Stimulated activated CD8-positive, alpha-beta memory T cell treated with anti-CD3 and anti-CD28 coated beads, Interleukin-12 subunit alpha, Interleukin-12 subunit beta, amount 100 ng/mL, for 1 hour (primary cell): ENCODE measurements at places on chromosomes 11 and 22.

DNA sequence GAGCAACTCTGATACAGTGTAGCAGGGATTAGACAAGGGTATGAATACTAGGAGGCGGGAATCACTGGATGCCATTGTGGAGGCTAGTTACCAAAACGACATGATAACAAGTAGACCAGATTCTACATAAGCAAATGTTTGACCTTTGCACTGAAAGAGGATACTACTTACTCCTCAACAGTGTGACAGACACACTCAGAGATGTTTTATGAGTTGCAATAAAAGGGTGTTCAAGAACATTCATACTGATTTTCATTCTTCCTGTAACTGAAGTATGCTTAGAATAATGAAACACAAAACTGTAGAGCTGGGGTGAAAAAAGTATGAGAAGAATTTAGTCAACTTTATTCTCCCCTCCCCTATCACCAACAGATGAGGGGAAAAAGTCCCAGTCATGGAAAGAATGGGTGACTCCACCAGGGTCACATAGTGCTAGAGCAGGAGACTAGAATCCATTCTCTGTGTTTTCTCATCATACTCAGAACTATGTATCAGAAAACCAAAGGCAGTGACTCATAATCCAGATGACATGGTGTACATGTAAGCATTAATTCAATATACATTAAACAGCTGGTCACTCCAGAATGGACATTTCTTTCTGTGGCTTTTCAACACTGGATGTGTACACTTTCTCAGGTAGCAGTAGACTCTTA is 32.8 kb downstream of the ARHGAP20 start:
- no peak for DNase-seq

DNA sequence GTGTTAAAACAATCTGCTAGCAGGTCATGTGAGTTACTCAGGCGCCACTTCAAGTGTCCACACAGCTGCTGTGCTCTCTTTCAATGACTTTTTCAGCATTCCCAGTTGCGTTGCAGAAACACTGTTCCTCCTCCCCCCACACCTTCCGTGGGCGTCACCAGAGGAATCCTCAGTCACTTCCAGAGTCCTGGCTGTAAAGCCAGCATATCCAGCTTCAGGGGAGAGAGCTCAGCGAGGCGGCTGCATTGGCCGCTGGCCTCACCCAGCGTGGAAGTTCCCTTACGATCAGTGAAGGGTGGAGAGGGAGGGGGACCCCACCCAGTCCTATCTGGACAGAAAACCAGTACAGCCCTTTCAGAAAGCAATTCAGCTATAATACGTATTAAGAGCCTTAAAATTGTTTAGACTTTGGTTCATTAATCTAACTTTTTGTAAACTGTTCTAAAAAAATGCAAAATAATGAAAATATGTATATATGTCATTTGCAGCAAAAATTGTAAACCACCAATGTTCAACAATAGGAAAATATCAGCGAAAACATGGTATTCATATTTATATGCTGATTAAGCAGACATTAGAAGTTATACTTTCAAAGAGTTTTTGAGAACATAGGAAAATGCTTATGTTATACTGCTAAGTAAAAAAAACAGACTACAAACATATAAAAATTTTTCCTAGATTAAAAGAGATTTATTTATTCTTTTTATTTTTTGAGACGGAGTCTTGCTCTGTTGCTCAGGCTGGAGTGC is 2.8 kb upstream of the ANO9 start:
- no peak for DNase-seq

- no peak for DNase-seq
These were observed 869 bp downstream of the ZC3H7B start for GRCh38 chr22:41302021-41302767.

- no peak for DNase-seq
These were observed 50.0 kb upstream of the SYT13 start for GRCh38 chr11:45336136-45336535.

GRCh38 chr11:131744847-131745246 is 374.4 kb downstream of the NTM start:
- DNase-seq, result no peak

DNA sequence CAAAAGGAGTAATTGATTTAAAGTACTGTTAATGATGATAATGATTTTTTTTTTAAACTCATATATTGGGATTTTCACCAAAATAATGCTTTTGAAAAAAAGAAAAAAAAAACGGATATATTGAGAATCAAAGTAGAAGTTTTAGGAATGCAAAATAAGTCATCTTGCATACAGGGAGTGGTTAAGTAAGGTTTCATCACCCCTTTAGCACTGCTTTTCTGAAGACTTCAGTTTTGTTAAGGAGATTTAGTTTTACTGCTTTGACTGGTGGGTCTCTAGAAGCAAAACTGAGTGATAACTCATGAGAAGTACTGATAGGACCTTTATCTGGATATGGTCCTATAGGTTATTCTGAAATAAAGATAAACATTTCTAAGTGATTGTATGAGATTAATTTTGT is 43.9 kb downstream of the RRM1 start:
- no peak for DNase-seq

- no peak for DNase-seq
These were observed 80.0 kb downstream of the TRIM29 start for GRCh38 chr11:120057595-120058581.

DNA sequence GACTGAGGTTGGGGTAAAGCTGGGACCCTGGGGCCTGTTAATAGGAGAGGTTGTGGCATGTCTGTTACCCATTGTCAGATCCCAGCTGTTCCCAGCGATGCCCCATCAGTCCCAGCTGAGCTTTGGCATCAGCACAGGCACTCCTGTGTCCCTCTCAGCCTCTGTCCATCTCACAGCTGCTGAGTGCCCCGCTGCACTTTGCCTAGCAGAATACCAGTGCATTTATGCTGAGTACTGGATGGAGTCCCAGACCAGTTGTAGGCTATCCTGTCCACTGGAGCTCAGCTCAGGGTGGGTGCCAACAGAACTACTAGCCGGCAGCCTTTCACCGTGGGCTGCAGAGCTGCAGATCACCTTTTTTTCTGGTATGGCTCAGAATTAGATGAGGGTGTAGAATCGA is 9.9 kb downstream of the FXYD6 start:
- no peak for DNase-seq

- no peak for DNase-seq
These were observed 51.7 kb downstream of the TSPAN18 start for GRCh38 chr11:44778195-44779100.

GRCh38 chr11:62130283-62131169 is 6.7 kb downstream of the INCENP start:
- DNase-seq, result no peak

GRCh38 chr22:38849811-38850210 is 6.0 kb upstream of the NPTXR start:
- no peak for DNase-seq

DNA sequence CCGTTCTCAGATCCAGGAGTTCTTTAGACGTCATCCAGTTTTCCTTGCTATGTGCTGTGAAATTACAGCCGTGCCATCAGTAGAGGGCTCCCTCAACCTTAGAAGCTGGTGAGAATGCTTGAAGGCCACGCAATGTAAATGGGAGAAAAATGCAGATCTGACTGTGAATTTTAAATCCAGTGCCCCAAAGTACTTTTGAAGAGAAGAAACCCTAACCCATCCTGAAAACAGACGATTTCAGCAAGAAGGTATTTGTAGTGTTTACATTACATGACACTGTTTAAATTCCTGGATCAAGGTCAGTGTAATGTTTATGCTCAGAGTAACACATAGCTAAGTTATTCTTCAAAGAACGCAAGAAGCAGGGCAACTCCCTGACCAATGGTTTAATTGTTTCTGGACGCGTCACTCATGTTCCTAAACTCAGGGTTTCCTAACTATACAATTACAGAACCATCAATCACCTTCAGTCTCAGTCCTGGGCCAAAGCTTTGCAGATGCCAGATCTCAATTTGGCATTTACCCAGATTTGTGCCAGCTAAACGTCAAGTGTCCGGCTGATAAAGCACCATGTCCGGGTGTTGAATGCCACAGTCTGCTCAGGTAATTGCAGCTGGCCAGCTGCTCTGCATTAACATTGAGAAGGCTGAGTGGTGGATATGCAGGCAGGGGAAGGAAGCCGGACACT is 38.2 kb downstream of the ADAMTS8 start:
- DNase-seq, result no peak

- DNase-seq, result no peak
These were observed 393.8 kb downstream of the AASDHPPT start for GRCh38 chr11:106471276-106471675.

GRCh38 chr11:9808943-9809342 is 145.1 kb downstream of the SWAP70 start:
- no peak for DNase-seq

- no peak for DNase-seq
These were observed 591 bp upstream of the DNAJC4 start for GRCh38 chr11:64229744-64230170.

DNA sequence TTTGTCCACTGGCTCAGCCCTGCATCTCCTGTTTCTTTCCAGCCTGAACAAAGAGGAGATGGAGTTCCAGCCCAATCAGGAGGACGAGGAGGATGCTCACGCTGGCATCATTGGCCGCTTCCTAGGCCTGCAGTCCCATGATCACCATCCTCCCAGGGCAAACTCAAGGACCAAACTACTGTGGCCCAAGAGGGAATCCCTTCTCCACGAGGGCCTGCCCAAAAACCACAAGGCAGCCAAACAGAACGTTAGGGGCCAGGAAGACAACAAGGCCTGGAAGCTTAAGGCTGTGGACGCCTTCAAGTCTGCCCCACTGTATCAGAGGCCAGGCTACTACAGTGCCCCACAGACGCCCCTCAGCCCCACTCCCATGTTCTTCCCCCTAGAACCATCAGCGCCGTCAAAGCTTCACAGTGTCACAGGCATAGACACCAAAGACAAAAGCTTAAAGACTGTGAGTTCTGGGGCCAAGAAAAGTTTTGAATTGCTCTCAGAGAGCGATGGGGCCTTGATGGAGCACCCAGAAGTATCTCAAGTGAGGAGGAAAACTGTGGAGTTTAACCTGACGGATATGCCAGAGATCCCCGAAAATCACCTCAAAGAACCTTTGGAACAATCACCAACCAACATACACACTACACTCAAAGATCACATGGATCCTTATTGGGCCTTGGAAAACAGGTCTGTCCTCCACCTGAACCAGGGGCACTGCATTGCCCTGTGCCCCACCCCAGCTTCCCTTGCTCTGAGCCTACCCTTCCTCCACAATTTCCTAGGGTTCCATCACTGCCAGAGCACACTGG is 5.0 kb downstream of the FTH1 start:
- DNase-seq, result no peak

DNA sequence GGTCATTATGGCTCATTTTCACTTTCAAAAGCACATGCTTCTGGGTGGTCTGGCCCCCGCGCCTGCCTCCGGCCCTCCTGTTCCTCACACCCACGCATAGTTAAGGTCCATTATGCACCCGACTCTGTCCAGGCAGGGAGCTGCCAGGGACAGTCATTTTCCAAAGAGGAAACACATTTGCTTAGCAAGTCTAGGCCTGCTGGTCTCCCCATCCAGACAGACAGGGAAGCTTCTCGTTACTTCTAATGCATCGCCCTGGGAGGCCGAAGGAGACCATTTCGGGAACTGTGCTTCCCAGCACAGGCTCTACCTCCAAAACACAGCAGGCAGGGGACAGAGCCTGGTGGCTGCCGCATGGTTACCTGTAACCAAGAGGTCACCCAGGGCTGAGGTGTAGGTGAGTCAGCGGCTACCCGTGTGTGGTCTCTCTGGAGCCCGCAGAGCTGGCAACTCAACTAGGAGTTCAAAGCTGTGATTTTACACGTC is 87.1 kb upstream of the SHANK2 start:
- DNase-seq, result no peak

- no peak for DNase-seq
These were observed 246.4 kb upstream of the PDGFD start for GRCh38 chr11:104410336-104410735.

- DNase-seq, result no peak
These were observed 218.7 kb downstream of the DCDC1 start for GRCh38 chr11:31150841-31151240.

DNA sequence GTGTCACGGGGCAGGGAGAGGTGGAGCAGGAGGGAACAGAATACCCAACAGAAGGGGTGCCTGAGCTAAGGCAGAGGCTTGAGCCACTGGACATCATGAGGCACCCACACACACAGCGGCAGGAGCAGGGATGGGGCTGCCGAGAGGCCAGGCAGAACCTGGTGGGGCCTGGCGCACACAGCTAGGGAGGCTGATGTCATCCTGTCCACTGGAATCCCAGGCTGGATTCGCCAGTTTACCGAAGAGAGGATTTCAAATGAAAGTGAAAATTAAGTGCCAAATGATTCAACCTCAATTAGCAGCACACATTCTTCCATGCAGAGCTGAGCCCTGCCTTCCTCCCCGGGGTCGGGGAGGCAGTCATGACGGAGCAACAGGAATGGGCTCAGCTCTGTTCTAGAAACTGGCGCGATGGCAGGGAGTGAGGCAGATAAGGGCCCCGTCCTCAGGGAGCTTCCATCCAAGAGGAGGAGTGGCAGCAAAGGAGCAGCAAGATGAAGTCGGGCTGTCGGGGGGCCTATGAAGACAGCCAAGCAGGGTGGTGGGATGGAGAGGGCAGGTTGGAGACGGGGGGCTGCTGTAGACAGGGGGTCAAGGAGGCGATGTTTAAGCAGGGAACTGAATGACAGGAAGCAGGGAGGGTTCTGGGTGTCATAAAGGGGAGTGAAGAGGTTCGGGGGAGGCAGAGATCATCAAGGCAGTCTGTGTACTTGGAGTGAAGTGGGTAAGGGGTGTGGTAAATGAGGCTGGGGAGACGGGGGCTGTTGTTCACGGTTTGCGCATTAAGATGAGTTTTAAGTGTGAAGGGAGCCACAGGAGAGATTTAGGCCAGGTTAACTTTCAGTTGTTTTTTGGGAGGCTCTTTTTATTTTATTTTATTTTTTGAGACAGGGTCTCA is 6.4 kb downstream of the RAC2 start:
- DNase-seq, result no peak

GRCh38 chr11:98365190-98365589 is 655.6 kb upstream of the CNTN5 start:
- DNase-seq, result no peak

- DNase-seq, result no peak
These were observed 2.0 kb downstream of the FBXO3 start for GRCh38 chr11:33772300-33772699.
